ENCODE measurements at places on chromosomes 1 and 21.

DNA sequence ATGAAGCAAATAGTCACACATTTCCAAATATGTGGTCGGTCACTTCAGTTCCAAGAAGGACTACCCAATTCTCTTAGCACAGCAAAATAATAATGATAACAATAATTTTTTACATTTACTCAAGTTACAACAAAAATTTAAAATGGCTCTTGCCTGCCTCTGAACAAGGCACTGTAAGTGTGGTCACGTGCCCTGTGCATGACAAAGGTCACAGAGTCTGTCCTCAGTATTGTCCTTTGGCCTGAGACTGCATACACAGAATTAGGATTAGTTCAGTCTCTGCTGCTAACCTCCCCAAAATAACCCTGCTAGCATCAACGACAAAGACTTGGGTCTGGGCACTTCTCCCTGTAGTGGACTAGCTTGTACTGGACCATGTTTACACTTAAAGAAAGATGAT is 297.1 kb upstream of the DUSP10 start:
- no peak for DNase-seq

- DNase-seq, result no peak
Measured at GRCh38 chr1:81391125-81391828, 409.5 kb upstream of the ADGRL2 start.

- DNase-seq, result no peak
Measured at GRCh38 chr1:1066403-1067283, 7.5 kb downstream of the RNF223 start.

DNA sequence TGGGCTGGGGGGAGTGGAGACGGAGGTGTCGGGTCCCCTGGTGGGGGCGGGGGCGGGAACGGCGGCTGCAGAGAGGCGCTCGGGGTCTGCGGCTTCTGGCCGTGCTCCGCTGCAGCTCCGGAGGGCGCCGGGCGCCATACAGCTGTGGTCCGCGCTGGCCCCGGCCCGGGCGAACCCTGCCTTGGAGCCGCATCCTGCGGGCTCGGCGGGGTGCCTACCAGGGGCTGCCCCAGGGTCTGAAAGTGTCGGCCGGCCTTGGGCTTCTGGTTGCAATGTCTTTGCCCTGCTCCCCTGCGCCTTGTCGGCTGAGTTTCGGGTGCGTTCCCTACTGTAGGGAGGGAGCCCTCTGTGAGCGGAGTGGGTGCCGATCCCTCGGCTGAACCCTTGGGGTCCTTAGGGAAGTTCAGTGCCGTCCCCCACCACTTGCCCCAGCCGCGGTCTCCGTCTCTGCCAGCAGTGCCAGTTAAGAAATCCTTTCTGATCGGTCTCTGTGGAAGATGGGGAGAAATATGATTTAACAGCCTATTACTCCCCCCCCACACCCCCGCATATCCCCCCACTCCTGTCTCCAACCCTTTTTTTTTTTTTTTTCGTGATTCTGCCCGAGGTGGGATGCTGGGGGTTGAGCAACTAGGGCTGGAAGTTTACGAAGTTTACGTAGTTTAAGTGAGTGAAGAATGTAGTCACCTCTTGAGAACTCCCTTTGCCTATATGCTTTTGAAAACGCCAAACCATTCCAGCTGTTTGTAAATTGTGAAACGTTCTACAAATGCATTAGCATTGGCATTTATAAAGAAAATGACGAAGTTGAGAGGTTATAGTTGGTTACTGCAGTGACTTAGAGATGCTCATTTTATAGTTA is 588 bp downstream of the NEXN start:
- no peak for DNase-seq

DNA sequence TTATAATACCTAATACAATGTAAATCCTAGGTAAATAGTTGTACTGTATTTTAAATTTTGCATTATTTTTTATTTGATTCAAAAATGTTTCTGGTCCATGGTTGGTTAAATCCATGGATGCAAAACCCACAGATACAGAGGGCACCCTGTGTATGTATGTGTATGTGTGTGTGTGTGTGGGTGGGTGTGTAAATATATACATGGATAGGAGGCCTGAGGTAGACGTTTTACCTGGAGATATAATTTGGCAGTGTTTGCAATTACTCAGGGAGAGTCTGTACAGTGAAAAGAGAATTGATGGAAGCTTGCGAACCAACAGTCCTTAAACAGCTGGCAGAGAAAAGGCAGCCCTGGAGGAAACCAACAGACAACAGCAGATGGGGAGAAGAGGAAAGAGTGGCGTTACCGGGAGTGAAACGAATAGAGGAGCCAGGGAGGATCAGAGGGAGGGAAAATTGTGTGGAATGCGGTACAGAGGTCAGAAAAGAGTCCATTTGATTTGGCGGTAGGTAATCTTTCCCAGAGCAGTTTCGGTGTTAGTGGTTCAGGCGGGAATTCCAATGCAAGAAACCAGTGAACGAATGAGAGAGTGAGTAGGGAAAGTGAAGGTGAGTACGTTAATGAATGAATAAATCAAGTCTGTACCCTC is 47.9 kb upstream of the NBL1 start:
- DNase-seq, result peak; percentile 19
